ENCODE measurements at places on chromosomes 2 and 18.

GRCh38 chr2:14702258-14702657 lies 69.7 kb downstream of the LRATD1 start:
- peak; percentile 10 for DNase-seq

GRCh38 chr18:39340418-39340817 lies 1774.8 kb upstream of the CELF4 start:
- DNase-seq = no peak

- no peak for DNase-seq
These were observed 21.6 kb upstream of the RAB6C start for GRCh38 chr2:129957891-129958290.

DNA sequence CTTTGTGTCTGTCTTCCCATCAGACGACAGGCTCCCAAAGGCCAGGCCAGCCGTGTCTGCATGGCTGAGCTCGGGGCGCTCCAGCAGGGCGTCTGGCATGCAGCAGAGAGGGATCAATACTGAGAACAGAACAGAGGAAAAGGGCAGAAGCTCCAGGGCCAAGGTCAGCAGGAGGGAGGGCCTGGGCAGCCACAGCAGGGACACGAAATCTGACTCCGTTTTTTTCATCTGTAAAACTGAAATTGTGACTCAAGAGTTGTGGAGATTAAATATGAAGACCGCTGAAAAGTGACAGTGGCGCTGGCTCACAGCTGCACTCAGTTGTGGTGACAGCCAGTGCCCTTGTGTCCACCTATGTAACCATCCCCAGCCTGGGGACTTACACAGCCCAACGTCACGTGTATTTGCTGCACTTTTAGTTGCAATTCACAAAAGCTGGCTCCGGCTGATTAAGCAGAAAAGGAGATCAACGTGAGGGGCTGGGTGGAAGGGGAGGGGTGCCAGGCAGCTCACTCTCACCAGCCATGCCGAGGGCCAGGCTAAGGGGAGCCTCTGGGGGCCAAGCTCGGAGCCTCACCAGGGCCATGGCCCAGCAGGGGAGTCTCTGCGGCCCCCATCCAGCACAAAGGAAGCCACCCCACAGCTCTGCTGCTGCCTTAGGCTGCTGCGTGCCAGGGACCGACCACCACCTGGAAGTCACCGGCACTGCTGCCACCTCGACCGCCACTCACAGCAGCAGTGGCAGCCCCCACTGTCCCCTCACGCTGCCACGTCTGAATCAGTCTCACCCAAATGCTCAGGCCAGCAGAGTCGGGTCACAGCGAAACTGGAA lies 74.7 kb downstream of the EIPR1 start:
- no peak for DNase-seq

DNA sequence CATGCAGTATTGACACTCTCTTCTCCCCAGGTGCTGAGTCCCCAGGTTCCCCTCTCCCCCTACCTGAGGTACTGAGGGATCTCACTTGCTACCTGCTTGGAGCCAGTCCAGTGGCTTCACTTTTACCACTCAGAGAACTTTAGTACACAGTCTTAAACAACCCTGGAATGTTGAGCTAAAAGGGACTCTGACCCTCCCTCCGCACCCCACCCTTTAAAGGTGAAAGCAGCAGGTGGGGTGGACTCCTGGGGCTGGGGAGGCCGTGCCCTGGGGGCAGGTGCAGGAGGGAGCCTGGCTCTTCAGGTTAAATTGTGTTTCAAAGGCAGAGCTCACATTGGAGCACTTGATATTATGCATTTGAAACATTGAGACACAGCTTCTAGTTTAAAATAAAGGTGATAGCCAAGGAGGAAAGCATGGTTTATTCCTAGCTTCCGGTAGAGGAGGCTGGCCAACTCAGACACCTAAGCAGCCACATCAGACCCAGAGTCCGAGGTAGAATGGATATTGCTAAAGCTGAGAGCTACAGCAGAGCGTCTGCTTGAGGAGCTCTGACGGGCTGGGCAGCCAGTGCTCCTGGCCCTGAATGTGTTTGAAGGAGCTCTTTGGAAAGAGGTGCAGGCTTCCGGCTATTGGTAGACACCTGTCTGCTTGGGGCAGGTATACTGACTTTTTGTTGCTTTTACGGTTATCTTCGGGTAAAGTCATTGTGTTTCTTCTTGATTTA lies 196.4 kb downstream of the AGAP1 start:
- no peak for DNase-seq

DNA sequence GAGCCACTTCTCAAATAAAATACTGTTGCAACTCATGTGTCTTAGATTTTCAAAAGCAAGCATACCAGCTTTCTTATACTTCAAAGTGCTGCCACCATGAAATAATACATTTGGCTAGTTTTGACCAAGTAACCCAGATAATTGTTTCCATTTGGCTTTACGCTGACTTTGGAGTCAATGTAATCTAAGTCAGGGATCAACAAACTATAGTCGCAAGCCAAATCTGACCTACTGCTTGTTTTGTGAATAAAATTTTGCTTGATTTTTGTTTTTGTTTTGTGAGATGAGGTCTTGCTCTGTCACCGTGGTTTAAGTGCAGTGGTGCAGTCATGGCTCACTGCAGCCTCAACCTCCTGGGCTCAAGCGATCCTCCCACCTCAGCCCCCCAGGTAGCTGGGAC lies 65.0 kb downstream of the OXER1 start:
- DNase-seq = no peak

- no peak for DNase-seq
These were observed 19.7 kb upstream of the RNF125 start for GRCh38 chr18:31998880-31999412.

- no peak for DNase-seq
These were observed 2.8 kb downstream of the SP9 start for GRCh38 chr2:174337337-174338146.

DNA sequence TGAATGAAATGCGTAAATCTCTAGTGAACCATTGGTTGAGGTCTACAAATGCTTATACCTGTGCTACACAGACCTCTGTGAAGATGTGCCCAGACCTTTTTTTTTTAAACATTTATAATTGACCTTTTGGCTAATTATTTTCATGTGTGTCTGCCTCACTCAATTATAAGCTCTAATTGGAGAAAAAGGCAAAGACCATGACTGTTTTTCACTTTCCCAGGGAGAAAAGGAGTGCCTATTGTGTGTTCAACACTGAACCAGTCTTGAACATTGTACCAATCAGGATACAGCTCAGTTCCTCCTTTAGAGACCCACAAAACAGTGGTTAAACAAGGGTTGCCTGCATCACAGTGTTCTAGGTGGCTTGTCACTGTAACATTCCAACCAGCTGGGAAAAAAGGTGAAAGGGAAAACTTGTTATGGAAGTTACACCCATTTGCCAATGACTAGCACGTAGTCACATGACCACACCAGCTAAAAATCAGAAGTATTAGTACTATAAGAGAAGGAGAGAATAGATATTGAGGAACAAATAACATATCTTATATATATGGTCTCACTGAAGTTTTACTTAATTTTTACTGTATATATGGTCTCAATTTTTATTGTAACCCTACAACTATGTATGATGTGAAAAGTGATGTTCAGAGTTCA lies 13.4 kb downstream of the TANK start:
- DNase-seq = no peak

DNA sequence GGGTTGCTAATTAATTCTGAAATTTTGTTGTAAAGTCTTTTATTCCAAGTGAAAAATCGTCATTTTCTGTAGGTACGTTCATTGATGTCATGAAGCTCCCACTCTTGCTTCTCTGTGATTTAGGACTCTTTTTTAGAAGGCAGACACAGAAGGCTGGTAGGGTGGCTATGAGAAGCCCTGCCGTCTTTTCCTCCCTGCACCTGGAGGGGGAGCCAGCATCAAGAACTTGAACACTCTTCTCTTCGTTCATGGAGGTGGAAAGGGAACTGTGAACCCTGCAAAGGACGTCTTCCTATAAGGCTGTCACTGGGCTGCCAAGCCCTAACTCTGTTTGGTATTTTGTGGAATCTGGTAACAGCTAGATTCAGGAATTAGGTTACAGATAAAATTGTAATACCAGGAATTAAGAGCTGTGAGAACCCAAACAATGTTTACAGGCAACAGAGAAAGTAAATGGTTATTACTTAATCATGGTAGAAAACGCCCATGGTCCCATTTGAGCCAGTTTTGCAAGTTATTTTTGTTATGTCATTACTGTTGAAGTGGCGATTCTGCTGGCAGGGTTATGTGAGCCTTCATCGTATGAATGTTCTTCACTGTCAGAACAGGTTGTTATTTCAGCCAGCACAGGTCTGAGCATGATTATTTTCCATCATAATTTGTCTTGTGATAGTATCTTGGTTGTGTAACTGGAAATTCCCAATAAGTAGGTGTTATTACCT lies 112.2 kb downstream of the OSBPL6 start:
- peak; percentile 58 for DNase-seq

GRCh38 chr2:20352230-20352578 lies 1.6 kb upstream of the PUM2 start:
- no peak for DNase-seq

DNA sequence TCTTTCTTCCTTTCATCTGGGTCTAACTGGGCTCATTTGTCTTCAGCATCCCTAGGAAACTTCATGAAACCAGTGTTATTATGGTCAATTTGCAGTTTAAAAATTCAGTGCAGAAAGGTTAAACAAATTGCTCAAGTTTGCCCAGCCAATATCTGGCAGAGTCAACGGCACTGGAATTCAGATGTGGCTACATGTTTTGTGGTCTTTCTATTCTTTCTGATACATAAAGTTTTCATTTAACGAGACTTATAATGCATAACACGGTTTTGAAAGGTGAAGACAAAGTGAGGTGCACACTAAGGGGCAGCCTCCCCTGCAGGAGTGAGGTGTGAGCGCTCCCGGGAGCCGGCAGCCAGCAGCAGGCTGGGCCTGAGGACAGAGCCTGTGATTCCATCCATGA lies 164.6 kb downstream of the RTP5 start:
- DNase-seq = no peak

DNA sequence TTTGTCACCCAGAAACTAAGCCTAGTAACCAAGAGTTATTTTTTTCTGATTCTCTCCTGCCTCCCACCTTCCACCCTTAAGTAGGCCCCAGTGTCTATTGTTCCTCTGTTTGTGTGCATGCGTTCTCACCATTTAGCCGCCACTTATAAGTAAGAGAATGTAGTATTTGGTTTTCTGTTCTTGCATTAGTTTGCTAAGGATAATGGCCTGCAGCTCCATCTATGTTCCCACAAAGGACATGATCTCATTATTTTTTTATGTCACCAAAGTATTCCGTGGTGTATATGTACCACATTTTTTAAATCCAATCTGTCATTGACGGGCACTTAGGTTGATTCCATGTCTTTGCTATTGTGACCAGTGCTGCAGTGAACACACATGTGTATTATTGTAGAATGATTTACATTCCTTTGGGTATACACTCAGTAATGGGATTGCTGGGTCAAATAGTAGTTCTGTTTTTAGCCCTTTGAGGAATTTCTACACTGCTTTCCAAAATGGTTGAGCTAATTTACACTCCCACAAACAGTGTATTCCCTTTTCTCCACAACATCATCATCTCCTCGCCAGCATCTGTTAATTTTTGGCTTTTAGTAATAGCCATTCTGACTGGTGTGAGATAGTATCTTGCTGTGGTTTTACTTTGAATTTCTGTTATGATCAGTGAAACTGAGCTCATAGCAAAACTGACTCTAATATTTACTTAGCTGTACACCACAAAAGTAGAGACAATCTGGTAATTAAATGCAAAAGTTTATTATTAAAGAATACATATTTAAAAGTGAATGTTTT lies 660.1 kb upstream of the SLC8A1 start:
- DNase-seq = no peak

DNA sequence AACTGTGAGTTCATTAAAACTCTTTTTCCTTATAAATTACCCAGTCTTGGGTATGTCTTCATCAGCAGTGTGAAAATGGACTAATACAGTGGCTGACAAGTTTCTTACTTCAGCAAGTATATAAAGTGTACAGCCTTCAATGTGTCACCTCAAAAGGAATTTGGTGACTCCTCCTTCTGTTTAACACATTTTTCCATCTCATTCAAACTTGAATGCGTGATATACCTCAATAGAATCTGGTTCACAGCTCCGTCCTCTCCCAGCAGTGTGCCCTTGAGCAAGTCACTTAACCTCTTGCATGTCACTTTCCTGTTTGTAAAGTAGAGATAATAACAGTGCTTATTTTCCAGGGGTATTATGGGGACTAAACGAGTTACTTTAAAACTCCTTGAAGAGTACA lies 159.6 kb downstream of the CCBE1 start:
- DNase-seq = no peak

- peak; percentile 16 for DNase-seq
These were observed 405.0 kb downstream of the XIRP2 start for GRCh38 chr2:167293172-167293781.

DNA sequence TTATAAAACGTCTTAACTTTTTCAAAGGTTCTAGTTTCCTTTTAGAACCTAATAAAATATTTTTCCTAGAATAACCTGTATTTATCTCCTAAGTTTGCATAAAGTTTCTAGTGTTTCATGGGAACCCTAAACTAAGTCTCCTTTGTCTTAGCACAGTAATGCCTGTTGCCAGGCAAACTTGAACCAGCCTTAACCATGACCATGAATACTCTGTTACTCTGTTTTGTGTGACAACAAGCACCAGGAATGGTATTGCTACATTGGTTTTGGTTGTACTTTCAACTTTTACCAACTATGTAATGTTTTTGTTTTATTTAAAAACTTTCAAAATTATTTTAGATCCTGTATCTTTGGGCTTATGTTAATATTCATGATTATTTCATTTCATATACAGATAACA lies 137.6 kb downstream of the CERS6 start:
- no peak for DNase-seq

GRCh38 chr2:27003857-27004256 lies 28.9 kb upstream of the TMEM214 start:
- peak; percentile 70 for DNase-seq

DNA sequence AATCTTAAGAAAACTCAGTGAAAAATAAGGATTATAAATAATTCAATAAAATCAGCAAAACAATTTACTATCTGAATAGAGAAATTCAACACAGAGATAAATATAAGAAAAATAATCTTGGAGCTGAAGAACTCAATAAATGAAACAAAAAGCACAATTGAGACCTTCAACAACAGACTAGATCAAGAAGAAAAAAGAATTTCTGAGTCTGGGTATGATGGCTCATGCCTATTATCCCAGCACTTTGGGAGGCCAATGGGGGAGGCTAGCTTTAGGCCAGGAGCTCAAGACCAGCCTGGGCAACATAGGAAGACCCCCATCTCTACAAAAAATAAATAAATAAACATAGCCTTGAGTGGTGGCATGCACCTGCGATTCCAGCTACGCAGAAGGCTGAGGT lies 1295.7 kb upstream of the NRXN1 start:
- no peak for DNase-seq

DNA sequence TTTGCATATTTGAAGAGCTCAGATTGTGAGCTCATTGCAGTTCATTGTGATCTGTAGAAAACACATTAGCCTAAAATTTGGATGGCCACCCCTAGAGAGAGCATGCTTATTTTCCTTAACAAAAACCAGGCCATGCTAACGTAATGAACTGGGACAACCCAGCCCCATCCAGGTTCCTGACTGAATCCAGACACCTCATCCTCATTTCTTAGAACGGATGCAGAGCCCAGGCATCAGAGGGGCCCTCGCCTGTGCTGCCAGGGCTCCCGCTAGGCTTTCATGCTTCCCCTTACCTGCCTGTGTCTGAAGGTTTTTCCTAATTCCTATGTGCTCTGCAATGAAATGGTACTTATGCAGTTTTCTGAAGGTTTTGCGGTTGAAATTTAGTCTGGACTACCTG lies 171.1 kb downstream of the CCDC102B start:
- DNase-seq = no peak

Data from IMR-90 (cell line).